ENCODE measurements at places on chromosomes 11 and 22.

- no peak for DNase-seq
Observed at GRCh38 chr22:49530671-49531367, 296.9 kb downstream of the BRD1 start.

DNA sequence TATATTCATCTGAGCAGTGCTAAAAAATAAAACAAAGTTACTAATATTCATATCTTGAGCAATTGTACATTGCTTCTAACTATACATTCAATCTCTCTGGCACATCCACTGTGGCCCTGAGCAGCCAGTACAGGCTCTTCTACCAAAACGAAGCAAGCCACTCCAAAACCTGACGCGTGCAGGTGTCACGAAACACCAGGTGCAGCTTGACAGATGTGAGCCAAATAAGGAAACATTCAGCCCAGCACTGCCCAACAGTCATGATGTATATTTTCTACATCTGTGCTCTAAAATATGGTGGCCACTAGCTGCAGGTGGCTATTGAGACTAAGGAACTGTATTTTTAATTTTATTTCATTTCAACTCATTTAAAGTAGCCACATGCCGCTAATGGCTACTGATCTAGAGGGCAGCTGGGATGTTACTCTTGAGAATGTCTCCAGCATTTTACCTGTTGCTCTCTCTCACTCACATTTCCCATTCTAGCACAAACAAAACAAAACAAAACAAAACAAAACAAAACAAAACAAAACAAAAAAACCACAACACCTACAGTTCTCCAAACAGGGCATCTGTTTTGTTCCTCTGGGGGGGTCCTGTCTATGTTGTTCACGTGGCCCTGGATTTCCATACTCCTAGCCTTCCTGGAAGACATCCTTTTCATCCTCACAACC is 77.7 kb downstream of the LARGE1 start:
- no peak for DNase-seq

- no peak for DNase-seq
Observed at GRCh38 chr22:37370306-37370979, 56.8 kb downstream of the ELFN2 start.

- DNase-seq, result no peak
Observed at GRCh38 chr11:117039900-117040299, 58.3 kb downstream of the SIK3 start.

DNA sequence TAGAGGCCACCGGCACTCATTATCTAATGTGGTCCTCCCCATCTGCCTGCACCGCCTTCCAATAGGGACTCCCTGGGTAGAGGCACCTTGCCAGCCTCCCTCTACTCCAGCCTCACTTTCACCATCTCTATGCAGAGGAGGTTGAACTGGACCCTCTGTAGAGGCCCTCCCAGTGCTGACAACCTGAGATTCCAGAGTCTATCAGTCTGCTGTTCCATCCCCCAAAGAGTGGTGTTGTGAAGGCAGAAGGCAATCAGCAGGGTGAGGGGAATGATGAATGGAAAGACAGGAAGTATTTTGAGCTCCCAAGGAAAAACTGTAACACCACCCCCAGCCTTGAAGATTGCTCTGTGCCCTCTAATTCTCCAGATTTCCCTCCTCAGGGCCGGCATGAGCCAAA is 77.9 kb downstream of the THAP12 start:
- no peak for DNase-seq
